Activated CD4-positive, alpha-beta memory T cell treated with anti-CD3 and anti-CD28 coated beads, Interleukin-2, amount 10 ng/mL, durations not matched to agents 7 days and 5 days (primary cell): ENCODE measurements at places on chromosomes 5 and 9.

GRCh38 chr9:1007312-1007711 lies 30.9 kb downstream of the DMRT3 start:
- no peak for DNase-seq
- H3K27ac ChIP-seq = no peak overlapping the region
- no peak overlapping the region for H3K4me3 ChIP-seq
- H3K4me1 ChIP-seq = peaks cover 16% of the 10 kb centered on the region
- no peaks in the 10 kb centered on the region for H3K36me3 ChIP-seq
- peaks cover 12% of the 10 kb centered on the region for H3K27me3 ChIP-seq

- no peaks in the 10 kb centered on the region for H3K36me3 ChIP-seq
- H3K27me3 ChIP-seq = no peaks in the 10 kb centered on the region
- H3K27ac ChIP-seq = no peak overlapping the region
Measured at GRCh38 chr5:25020454-25020853, 375.7 kb upstream of the CDH10 start.

GRCh38 chr9:137430723-137431415 lies 7.7 kb downstream of the NOXA1 start:
- H3K27me3 ChIP-seq = no peaks in the 10 kb centered on the region
- no peaks in the 10 kb centered on the region for H3K36me3 ChIP-seq
- no peak overlapping the region for H3K27ac ChIP-seq

GRCh38 chr5:96565582-96566265 lies 96.5 kb upstream of the CAST start:
- H3K4me1 ChIP-seq = peaks cover 17% of the 10 kb centered on the region
- H3K27me3 ChIP-seq = no peaks in the 10 kb centered on the region
- no peak overlapping the region for H3K4me3 ChIP-seq
- no peak overlapping the region for H3K27ac ChIP-seq
- no peak for DNase-seq
- H3K36me3 ChIP-seq = no peaks in the 10 kb centered on the region

GRCh38 chr5:132756542-132756941 lies 9.3 kb downstream of the CCNI2 start:
- peaks cover 18% of the 10 kb centered on the region for H3K4me1 ChIP-seq
- H3K27ac ChIP-seq = no peak overlapping the region
- H3K36me3 ChIP-seq = peaks cover 11% of the 10 kb centered on the region

- H3K27me3 ChIP-seq = peaks cover 5% of the 10 kb centered on the region
- no peaks in the 10 kb centered on the region for H3K4me1 ChIP-seq
- no peak overlapping the region for H3K27ac ChIP-seq
- no peak for DNase-seq
Measured at GRCh38 chr5:34412736-34413135, 243.4 kb upstream of the RAI14 start.

DNA sequence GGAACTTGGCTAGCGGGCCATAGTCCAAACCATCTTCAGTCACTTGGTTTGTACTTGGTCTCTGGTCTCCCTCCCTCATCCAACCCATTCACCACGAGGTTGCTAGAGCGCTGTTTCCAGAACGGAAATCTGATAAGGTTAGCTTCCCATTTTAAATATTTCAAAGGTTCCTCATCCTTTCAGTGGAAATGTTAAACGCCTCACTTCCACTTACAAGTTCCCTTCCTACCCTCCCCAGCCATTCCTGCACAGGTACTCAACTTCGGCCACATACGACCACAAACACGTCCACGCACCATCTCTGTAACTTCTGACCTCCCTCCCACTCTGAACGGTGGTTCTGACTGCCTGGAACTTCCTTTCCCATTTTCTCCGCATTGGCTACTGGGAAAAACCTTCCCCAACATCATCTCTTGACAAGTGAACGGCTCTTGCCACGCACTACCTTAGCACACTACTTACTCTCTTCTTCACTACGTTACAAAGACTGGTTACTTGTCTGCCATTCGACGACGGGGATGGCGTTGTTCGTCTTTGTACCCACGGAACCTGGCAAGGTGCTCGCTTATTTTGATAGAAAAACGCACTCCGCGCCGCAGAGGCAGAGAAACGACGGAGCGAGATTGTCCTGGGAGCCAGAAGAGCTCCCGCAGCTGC lies 629 bp downstream of the CCNH start:
- no peaks in the 10 kb centered on the region for H3K27me3 ChIP-seq
- H3K27ac ChIP-seq = peak overlapping the region; percentile 91
- peaks cover 47% of the 10 kb centered on the region for H3K4me1 ChIP-seq
- H3K4me3 ChIP-seq = peak overlapping the region; percentile 99

DNA sequence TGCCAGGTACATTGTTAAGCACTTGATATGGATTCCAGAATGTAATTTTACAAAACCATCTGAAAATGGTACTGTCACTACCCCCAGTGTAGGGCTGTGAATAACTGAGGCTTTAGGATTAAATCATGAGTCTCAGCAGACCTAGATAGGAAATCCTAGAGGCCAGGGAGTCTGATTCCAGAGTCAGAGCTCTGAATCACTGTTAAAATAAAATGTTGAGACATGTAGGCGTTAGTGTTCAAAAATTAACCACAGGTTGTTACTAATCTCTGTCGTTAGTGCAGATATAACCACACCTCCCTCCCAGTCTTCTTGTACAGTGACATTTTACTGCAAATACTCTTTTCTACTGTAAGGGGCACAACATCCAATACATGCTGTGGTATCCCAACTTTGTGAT lies 1828.8 kb downstream of the MAT2B start:
- H3K4me1 ChIP-seq = no peaks in the 10 kb centered on the region
- no peak overlapping the region for H3K4me3 ChIP-seq
- no peaks in the 10 kb centered on the region for H3K27me3 ChIP-seq
- H3K36me3 ChIP-seq = no peaks in the 10 kb centered on the region

GRCh38 chr9:119877306-119877705 lies 508.1 kb upstream of the BRINP1 start:
- H3K27ac ChIP-seq = no peak overlapping the region
- H3K27me3 ChIP-seq = no peaks in the 10 kb centered on the region
- H3K36me3 ChIP-seq = no peaks in the 10 kb centered on the region
- no peaks in the 10 kb centered on the region for H3K4me1 ChIP-seq
- no peak for DNase-seq
- no peak overlapping the region for H3K4me3 ChIP-seq

DNA sequence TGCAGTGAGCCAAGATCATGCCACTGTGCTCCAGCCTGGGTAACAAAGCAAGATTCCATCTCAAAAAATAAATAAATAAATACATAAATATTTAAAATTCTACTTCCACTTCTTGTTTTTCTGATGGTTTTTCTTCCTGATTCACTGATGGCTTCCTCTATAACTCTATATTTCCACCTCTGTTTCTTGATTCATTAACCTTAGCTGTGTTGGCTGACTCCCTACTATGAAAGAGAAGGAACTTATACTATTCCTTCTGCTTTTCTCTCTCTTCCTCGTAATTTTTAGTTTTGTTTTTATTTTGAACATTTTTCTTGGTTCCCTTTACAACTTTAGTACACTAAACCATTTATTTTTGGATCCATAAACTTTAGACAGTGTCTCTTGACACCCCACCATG lies 103.5 kb downstream of the MAMDC2 start:
- DNase-seq = no peak
- H3K4me1 ChIP-seq = no peaks in the 10 kb centered on the region
- H3K36me3 ChIP-seq = no peaks in the 10 kb centered on the region
- peaks cover 9% of the 10 kb centered on the region for H3K27me3 ChIP-seq

GRCh38 chr5:67453111-67453905 lies 256.7 kb upstream of the CD180 start:
- H3K36me3 ChIP-seq = no peaks in the 10 kb centered on the region
- H3K27me3 ChIP-seq = no peaks in the 10 kb centered on the region
- no peak overlapping the region for H3K27ac ChIP-seq
- H3K4me1 ChIP-seq = peaks cover 3% of the 10 kb centered on the region

DNA sequence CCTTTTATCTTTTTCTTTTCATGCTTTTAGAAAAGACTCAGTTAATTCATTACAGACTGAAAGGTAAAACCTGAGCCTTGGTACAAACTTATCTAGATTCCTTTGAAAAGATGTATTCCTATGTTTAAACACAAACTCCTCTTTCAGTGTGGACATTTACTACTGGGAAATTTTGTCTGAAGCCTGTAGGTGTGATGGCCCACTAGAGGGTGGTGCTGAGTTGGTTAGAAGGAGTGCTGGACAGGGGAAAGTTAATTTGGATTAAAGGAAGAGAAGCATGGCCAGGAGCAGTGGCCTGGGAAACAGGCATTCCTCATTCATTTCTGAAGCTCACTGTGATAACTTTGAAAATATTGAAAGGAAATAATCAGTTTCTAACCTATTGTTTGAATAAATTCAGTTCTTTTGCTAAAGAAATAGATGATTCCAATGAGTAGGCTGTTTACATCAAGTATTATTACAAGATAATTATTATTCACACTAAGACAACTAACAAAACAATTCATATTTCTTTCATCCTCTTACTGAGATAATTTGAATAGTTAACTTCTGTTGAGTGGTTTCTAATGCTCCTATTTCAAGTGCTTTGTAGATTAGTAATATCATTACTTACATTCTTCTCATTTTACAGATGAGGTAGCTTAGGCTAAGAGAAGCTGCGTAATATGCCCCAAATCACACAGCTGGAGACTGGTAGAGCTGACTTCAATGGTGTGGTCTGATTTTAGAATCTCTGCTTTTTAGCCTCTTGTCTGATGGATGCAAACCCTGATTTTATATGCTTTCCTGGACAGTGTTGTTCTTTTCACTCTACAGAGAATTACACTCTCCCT lies 150.9 kb downstream of the ADGRV1 start:
- H3K27ac ChIP-seq = no peak overlapping the region
- H3K4me1 ChIP-seq = no peaks in the 10 kb centered on the region
- no peak for DNase-seq
- no peak overlapping the region for H3K4me3 ChIP-seq
- peaks cover 3% of the 10 kb centered on the region for H3K27me3 ChIP-seq

GRCh38 chr9:113375057-113376023 lies 1.4 kb downstream of the HDHD3 start:
- H3K27ac ChIP-seq = peak overlapping the region; percentile 52
- H3K27me3 ChIP-seq = no peaks in the 10 kb centered on the region
- peaks cover 21% of the 10 kb centered on the region for H3K36me3 ChIP-seq
- DNase-seq = no peak
- peaks cover 16% of the 10 kb centered on the region for H3K4me1 ChIP-seq

DNA sequence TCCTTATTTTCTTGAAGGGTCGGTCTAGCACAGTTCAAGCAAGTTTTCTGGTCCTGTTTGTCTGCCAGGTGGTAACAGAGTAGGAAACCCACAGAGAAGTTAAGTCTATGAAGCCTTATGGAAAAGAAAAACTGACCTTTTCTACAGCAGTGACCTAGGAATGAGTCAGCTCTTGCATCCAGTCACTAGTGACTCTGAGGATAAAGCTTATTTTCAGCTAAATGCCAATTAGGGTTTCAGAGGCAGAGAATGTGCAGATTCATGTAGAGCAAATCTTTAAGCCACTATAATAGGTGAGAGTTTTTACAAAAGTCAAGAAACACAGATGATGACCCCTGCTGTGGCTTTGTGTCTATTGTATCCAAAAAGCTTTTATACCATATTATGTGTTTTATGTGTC lies 100.7 kb downstream of the CWC27 start:
- no peak for DNase-seq
- H3K36me3 ChIP-seq = no peaks in the 10 kb centered on the region
- H3K27me3 ChIP-seq = no peaks in the 10 kb centered on the region
- H3K4me1 ChIP-seq = no peaks in the 10 kb centered on the region
- H3K27ac ChIP-seq = no peak overlapping the region

- H3K4me1 ChIP-seq = peaks cover 68% of the 10 kb centered on the region
- DNase-seq = no peak
- no peaks in the 10 kb centered on the region for H3K27me3 ChIP-seq
- H3K27ac ChIP-seq = peak overlapping the region; percentile 99
Measured at GRCh38 chr9:131736431-131736830, 3.4 kb downstream of the RAPGEF1 start.

GRCh38 chr9:96686638-96687335 lies 31.7 kb upstream of the PRXL2C start:
- peak; percentile 74 for DNase-seq
- peak overlapping the region; percentile 67 for H3K4me3 ChIP-seq
- peaks cover 8% of the 10 kb centered on the region for H3K27me3 ChIP-seq
- H3K27ac ChIP-seq = peak overlapping the region; percentile 3
- peaks cover 4% of the 10 kb centered on the region for H3K36me3 ChIP-seq
- peaks cover 3% of the 10 kb centered on the region for H3K4me1 ChIP-seq

DNA sequence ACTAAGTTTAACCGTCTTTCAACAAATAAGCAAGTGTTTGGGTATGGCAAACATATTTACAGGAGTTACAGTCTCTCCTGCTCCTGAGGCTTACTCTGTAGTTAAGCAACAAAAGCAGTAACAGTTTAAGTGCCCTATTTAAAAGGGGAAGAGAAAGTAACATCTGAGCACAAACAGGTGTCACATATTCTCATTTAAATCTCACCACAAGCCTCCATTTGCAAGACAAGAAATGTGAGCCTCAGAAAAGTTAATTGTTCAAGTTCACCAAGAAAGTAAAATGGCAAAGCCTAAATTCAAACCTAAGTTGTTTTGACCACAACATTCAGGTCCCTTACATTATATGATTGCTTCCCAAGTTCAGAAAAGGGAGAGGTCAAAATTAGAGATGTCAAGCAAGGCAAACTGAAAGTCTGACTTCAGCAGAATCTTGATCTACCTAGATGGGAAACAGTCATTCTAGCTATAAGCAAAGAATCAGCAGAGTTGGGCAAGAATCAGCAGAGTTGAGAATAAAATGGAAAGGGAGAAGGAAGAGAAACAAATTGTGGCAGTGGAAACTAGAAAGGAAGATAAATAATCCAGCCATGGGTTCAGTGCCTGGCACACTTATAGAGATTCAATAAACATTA lies 93.4 kb downstream of the STRBP start:
- H3K27me3 ChIP-seq = no peaks in the 10 kb centered on the region
- peaks cover 13% of the 10 kb centered on the region for H3K4me1 ChIP-seq
- no peak for DNase-seq
- no peak overlapping the region for H3K27ac ChIP-seq
